ENCODE measurements at places on chromosomes 2 and 18. TPM values are rescaled to one million over a fixed set of nuclear protein-coding genes. Genes with fewer than 3 reads are reported as not detected.

- H3K4me3 ChIP-seq: no peak overlapping the region
- H3K27me3 ChIP-seq: no peaks in the 10 kb centered on the region
- H3K27ac ChIP-seq: no peak overlapping the region
- no peaks in the 10 kb centered on the region for H3K4me1 ChIP-seq
- DNase-seq: no peak
- H3K36me3 ChIP-seq: no peaks in the 10 kb centered on the region
These were observed 92.9 kb upstream of the SLC14A2 start for GRCh38 chr18:45522371-45522770.

The ARMC9 gene
- 16.3 TPM for total RNA-seq

The DOK6 gene
- total RNA-seq: 0.47 TPM

The ASB18 gene
- total RNA-seq: 0.04 TPM
